Activated naive CD8-positive, alpha-beta T cell treated with anti-CD3 and anti-CD28 coated beads for 36 hours (primary cell): ENCODE measurements at places on chromosomes 5 and 9. TPM values are rescaled to one million over a fixed set of nuclear protein-coding genes. Genes with fewer than 3 reads are reported as not detected.

Gene OR1J1
- not detected for total RNA-seq

Gene TMEM215
- not detected for total RNA-seq

Gene COL5A1
- total RNA-seq: 0.23 TPM

Gene ZDHHC11
- 5.5 TPM for total RNA-seq

Gene CYLC2
- not detected for total RNA-seq

Gene LCN1
- total RNA-seq: not detected

Gene KCTD16
- 0.31 TPM for total RNA-seq

Gene HAVCR1
- 0.22 TPM for total RNA-seq

Gene MOB3B
- total RNA-seq: 1.3 TPM

Gene GLRA1
- not detected for total RNA-seq

Gene PRRX2
- total RNA-seq: 0.76 TPM

Gene RBM18
- 35.1 TPM for total RNA-seq

Gene ANKRD18A
- total RNA-seq: 2.6 TPM

Gene KIF4B
- not detected for total RNA-seq

Gene SLC27A4
- 21.0 TPM for total RNA-seq

Gene PALM2AKAP2
- not detected for total RNA-seq

Gene TAS2R1
- total RNA-seq: not detected

Gene TAF11L5
- not detected for total RNA-seq

Gene ANKRD20A1
- total RNA-seq: 0.10 TPM

Gene FOXD4
- 0.16 TPM for total RNA-seq

Gene PCDHGA8
- total RNA-seq: not detected

Gene ACOT12
- not detected for total RNA-seq

Gene PCDHGA6
- 0.08 TPM for total RNA-seq

Gene CTXN3
- total RNA-seq: not detected

Gene JAKMIP2
- total RNA-seq: 0.58 TPM

Gene ERP44
- 11.6 TPM for total RNA-seq

Gene OLFML2A
- not detected for total RNA-seq

Gene PPP1R26
- total RNA-seq: 0.27 TPM

Gene SAPCD2
- 15.4 TPM for total RNA-seq

Gene IL9
- total RNA-seq: not detected

Gene CDH9
- total RNA-seq: not detected

Gene PCDHB5
- not detected for total RNA-seq

Gene IPPK
- total RNA-seq: 13.9 TPM

Gene C9orf50
- total RNA-seq: not detected

Gene RPP25L
- 34.6 TPM for total RNA-seq

Gene SLC6A19
- total RNA-seq: not detected

Gene CDO1
- 0.37 TPM for total RNA-seq

Gene PCDHGA11
- total RNA-seq: 0.06 TPM

Gene JMY
- 4.3 TPM for total RNA-seq

Gene DDX4
- not detected for total RNA-seq

Gene TTC16
- 1.4 TPM for total RNA-seq

Gene UGT3A2
- not detected for total RNA-seq

Gene CDC25C
- 8.4 TPM for total RNA-seq

Gene SH3PXD2B
- total RNA-seq: 0.80 TPM

Gene FOXI1
- total RNA-seq: not detected

Gene ADRA1B
- not detected for total RNA-seq

Gene TXNDC8
- not detected for total RNA-seq

Gene TENT4A
- 30.7 TPM for total RNA-seq

Gene MOCS2
- 32.0 TPM for total RNA-seq

Gene CNTFR
- total RNA-seq: not detected

Gene PAXX
- total RNA-seq: 57.2 TPM

Gene KIF3A
- total RNA-seq: 10.7 TPM

Gene FRMD3
- 0.80 TPM for total RNA-seq

Gene SPATA31C1
- total RNA-seq: not detected

Gene ROPN1L
- total RNA-seq: not detected

Gene PCDHGA1
- total RNA-seq: not detected
